ENCODE measurements at places on chromosomes 2 and 18.

DNA sequence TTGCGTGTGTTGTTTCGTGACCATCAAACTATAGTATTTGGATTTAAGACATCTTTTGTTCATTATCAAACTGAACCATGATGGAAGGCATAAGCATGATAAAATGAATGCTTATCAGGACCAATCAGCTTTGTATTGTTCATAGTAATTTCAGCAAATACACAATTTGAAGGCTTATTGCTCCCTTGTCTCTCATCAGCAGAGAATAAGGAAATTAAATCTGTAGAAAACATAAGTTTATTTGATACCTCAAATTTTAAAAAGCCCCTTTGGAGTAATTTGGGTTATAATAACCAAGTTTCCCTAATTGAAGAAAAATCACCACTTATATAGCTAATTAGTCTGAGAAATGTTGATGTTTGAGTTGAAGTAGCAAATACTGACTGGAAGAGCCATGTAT lies 705.7 kb downstream of the NUP35 start:
- no peak for DNase-seq

DNA sequence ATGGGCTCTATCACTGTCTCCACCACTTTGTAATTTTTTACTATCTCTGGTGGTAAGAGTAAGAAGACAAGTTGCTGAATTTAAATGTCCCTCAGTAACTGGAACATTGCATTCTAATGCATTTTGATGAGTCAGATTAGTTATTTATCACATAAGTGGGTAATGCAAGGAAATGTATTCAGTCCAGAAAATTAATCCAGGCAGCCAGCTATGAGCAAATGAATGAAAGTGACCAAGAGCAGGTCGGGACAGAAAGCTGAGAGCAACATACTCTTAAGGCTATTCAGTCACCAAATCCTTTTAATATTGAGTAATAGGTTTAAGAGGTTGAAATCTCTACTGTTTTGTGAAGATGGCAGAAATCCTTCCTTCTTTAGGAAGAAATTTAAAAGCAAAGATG lies 265.5 kb upstream of the PARD3B start:
- no peak for DNase-seq

GRCh38 chr2:176392249-176392648 lies 123.0 kb downstream of the MTX2 start:
- DNase-seq = no peak

GRCh38 chr18:10318691-10318970 lies 135.8 kb upstream of the APCDD1 start:
- no peak for DNase-seq

DNA sequence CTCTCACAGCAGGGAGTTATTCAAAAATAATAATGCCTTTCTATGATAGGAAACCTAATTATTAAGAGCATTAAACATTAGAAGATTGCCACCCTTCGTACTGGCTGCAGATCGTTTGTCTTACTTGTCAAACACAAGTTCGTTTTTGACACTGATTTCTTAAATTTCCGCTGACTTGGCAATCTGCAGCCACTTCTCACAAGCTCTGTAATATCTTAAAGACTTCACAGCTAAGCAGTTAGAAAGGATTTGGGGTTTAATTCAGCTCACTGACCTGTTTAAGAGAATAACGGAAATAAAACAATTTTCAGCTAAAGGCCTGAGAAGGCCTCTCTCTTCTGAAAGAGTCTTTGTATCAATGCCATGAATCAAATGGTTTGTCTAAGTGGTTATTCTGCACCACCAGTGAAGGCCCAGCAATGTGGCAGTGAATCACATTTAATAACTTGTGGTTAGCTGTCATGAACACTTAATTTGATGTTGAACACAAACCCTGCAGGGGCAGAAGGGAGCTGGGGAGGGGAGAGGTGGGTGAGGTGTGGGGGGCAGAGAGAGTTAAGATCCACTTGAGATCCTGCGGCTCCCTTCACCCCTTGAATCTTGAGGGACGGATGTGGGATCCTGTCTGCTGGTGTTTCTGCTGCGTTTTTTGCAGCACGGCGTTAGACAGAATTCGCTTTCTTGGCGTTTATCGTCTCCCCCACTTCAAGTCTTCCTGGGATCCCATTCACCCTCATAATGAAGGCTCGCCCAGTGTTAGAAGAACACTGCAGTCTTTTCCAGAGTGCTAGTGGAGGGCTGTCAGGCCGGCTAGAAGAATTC lies 145.4 kb upstream of the SATB2 start:
- no peak for DNase-seq

DNA sequence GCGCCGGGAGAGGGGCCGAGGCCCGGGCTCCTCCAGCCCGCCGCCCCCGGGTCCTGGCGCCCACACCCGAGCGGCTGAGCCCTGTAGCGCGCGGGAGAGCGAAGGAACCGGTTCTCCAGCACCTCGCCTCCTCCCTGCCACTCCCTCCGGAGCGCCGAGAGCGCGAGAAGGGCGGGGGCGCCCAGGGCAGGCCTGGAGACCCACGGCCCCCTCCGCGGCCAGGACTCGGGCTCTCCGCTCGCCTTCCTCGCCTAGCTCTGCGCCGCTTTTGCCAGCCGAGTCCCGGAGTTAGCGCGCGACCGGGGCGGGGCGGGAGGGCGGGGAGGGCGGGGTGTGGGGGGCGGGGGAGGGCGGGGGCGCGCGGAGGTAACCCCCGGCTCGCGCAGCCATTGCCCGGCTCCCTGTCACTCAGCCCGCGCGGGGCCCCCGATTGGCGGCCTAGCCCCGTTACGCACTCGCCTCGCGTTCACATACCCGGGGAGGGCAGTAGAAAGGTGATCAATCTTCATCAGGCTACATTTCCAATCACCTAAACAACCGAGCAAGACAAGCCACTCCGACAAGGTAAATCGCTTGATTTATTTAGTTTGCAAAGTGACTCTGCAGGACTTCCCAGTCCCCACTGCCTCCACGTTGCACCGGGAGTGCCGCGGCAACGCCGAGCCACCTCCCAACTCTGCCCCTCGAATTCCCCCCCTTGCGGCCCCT lies at the start of gene OTX1:
OTX1 (plus strand) TSS at position 497 of the 708 bp plus-strand sequence. CDS start 2,161 bp downstream, outside the sequence.
- DNase-seq = no peak

DNA sequence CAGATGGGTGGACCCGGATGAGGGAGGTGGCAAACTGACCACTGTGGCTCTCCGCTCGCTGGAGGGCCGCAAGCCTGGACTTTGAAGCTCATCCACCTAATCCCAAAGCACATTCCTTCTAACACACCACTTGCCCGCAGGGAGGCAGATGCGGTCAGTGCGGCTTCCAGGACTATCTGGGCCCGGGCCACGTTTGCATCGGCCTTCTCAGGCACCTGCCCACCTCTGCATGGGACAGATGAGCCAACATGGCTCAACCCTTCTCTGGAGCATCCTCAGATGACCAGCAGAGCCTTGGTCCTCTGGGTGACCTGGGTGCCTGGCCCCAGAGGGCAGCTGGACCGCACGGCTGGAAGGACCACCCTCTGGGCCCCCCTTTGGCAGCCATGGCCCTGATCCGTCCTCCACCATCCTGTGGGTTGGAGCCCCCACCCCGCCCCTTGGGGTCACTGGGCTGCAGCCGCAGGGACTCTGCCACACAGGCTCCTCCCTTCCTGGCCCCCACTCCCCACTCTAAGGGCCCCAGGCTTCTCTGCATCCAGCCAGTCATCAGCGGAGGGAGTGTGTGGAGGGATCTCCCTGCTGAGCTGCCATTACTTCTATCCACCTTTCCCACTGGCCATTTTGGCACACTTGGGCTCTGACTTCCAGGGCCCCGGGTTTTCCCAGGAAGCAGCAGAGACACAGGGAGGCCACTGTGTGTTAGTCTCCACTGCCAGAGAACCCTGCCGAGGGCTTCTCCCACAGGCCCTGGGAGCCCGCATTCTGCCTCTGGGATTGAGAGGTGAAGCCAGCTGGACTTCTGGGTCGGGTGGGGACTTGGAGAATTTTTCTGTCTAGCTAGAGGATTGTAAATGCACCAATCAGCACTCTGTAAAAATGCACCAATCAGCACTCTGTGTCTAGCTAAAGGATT lies 12.3 kb downstream of the HDAC4 start:
- DNase-seq = no peak

DNA sequence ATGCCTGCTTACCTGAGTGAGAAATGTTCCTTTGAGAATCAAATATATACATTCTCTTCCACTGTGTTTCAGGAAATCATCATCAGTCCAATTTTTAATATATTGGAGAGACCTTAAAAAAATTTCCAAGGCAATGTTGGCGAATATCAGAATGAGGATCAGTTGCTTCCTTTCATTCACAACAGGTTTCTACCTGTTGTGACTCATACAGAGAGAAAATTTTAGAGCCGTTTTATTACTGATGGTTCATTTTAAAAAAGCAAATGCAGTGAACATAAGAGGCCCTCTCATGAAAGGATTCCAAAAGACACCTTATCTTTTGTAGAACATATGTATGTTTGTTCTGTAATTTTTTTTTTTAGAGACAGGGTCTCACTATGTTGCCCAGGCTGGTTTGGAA lies 42.0 kb downstream of the TTC39C start:
- no peak for DNase-seq

DNA sequence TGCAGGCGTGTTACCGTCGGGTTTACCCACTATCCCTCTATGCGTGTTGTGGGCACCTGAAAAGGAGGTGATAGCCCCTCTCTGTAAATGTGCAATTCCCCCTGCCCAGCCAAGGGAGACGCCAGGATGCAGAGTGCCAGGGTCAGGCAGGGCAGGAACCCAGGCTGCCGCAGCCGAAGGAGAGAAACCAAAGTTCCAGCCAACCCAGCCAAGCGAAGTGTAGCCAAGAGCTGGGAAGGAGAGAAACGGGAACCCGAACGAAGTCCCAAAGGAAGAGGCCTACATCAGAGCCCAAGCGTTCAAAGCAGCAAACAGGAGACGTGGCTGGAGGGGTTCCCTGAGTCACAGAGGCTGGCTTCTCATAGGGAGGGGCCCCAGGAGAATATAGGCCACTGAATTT lies 24.2 kb upstream of the SPR start:
- DNase-seq = no peak

DNA sequence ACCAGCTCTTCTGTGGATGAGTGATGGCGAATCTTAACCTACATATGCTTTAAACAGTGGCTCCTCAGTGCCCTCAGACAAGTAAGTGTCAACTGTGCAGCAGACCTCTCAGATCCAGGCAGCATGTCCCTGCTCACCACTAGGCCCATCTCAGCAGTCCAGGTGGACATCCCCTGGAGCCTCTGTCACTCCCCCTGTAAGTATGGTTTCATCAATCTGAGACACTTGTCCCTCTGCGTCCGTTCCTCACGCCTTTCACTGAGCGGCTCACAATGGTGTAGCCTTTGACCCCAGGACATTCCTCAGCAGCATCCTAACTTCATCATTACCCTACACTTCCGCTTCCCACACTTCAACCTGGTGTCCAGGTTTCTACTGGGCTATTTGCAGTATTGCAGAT lies 69.3 kb upstream of the RALBP1 start:
- DNase-seq = peak; percentile 69

- no peak for DNase-seq
Measured at GRCh38 chr2:222418739-222419138, 5.6 kb upstream of the SGPP2 start.

GRCh38 chr18:34911661-34912384 lies 129.4 kb upstream of the MAPRE2 start:
- no peak for DNase-seq

- no peak for DNase-seq
Measured at GRCh38 chr2:121480826-121481225, 49.9 kb upstream of the RNU4ATAC start.

DNA sequence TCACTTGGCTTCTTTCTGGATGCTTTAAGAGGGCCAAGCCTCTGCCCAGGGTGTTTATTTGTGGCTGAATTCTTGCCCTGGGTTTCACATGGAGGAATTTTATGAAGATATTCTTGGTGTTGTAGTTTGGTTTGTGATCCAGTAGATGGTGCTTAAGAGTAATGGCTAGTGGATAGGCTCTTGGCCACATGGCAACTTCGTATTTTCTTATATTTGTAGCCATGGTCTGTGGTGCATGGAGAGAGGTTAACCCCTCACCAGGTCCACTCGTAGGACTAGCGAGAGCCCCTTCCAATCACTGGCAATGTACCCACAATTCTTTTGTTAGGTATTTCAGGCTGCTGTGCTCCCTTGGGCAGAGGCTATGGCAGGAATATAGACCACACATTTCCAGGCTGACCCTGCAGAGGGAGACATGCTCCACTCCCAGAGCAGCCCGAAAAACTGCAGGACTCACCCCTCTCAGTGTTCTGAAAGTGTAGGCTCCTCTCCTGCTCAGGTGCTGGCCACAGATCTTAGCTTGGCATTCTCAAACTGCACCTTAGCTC lies 582.1 kb upstream of the SETBP1 start:
- DNase-seq = no peak

GRCh38 chr2:236136538-236136937 lies 31.6 kb downstream of the GBX2 start:
- no peak for DNase-seq

DNA sequence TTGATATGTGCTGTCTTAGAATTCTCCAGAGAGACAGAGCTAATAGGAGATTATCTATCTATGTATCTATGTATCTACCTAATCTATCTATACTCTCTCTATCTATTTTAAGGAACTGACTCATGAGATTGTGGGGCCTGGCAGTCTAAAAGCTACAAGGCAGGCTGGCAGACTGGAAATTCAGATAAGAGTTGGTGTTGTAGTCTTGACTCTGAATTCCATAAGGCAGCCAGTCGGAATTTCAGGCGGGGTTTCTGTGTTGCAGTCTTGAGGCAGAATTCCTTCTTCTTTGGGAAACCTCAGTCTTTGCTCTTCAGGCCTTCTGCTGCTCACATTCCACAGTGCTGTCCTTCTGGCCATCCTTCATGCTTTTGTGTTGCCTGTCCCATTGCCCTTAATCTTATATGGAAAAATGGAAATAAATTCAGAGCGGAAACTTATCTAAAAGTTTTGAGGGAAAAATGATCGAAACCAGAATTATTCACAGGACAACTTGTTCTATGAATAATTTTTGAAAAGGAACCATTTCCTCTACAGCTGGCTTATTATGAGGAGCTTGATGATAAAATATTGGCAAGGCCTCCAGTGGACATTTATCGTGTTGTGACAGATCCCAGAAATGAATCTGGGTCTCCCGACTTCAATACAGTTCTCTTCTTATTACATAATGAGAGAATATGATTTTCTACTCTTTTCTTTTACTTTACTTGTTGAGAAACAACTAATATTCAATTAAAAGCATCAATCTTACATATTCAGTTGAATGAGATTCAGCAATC lies 10.8 kb downstream of the IL1RL1 start:
- DNase-seq = no peak

DNA sequence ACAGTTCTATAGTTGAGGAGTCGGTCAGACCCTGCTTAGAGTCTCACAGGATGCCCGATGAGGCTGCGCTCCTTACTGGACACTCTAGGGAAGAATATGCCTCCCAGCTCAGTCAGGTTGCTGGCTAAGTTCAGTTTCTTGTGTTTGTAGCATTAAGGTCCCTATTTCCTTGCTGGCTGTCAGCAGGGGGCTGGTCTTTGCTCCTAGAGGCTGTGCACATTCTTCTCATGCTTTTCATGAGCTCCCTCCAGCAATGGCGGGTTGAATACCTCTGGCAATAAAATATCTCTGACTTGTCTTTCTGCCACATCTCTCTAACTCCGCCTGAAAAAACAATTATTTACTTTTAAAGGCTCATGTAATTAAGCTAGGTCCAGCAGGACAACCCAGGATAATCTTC lies 79.4 kb upstream of the DNAJC10 start:
- DNase-seq = no peak

- no peak for DNase-seq
Measured at GRCh38 chr2:113807721-113808120, 51.3 kb upstream of the SLC35F5 start.

All from mesenteric fat pad (tissue), 1 donor.